IMR-90 (cell line): ENCODE measurements at places on chromosomes 16 and 17.
A peak's percentile ranks its signal among the peaks of the same experiment; 100 is the strongest.

DNA sequence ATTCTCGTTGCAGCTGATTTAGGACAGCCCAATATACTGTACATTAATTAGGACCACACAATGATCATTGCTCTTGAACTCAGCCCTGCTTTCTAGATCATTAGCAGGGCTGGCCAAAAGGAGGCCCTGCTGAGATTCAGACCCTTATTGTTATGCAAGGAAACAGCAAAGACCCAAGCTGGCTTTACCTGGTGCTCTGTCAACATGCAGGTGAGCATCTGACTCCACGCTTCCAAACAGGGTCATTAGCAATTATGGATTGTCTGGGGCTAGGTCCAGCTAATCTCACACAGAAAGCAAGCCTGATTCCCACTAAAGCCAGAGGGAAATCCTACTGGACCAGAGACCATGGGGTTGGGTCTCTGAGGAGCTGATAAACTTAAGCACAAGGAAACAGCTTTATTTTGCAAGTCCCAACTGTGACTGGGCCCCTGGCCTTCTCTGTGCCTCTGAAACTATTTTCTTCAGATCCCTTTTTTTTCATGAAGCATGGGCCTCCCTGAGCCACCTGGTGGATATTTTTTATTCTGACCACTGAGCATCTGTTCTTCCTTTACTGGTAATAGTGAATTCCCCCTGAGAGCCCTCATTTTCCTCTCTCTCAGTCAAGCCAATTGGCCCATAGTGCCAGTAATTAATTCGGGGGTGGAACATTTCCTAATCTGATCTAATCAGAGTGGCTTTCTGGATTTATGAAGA is 236.1 kb downstream of the GRIN2A start:
- DNase-seq: no peak

GRCh38 chr17:2054512-2055291 is at the start of gene HIC1:
TSS of gene HIC1 (plus strand) at chr17:2055103. CDS start at chr17:2056691, 1,588 bp downstream.
- peak; percentile 73 for DNase-seq

- DNase-seq: no peak
These were observed 559.3 kb downstream of the MAF start for GRCh38 chr16:79041206-79041605.

DNA sequence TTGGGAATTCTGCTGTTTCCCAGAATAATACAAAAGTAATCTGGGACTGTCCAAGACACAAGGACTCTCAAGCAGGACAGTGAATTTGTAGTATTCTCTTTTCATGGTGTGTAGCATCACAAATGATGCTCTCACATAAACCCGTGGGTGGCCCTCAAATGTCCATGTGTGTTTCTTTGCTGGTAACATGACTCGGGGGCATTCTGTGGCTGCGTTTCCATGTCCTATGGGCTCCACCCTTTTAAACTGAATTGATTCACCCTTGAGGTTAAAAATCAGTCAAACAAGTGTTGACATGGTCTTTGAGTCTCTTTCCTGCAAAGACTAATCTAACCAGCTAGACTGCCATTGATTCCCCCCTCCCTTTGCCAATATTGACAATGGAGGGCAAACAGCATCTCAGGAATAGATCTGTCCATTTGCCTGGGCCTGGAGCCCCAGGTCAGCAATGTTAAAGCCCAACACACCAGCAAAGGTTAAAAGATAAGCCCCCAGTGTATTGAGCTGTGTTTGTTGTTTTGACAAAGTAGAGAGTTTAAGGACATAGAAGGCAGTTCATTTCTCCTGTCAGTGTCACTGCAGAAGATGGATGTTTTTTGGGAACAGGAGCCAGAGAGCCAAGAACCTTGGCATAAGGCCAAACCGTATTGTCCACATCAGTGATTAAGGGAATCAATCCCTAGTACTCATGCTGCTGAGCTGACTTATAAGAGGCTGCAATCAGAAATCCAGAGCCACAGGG is 117.1 kb upstream of the COX10 start:
- no peak for DNase-seq

DNA sequence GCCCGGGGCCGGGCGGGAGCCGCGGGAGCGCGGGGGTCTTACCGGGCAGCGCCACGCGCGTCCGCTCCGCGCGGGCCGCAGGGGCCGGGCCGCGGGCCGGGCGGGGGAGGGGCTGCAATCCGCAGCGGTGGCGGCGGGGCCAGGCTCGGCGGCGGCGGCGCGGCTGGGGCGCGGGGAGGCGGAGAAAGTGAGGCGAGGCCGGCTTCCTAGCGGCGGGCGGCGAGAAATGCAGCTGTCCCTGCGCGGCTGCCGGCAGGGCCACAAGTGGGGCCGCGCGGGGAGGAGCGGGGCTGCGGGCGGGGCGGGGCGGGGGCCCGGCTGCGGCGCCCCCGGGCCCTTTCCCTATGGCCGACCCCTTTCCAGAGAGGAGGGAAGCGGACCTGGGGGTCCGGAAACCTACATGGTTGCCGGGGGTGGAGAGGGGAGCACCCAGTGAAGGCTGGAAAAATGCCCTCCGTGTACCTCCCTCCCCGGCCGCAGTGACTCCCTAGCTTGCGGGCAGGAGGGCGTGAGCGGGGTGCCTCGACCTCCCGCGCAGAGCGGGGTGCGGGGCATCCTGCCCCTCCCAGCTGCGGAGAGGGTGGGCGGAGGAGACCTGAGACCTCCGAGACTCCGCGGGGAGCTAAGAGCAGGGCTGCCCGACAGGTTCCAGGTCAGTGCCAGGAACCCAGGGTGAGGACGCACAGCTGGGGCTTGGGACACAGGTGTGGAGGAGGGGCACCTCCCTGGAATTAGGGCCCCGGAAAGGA is at the start of gene CUEDC1:
Gene CUEDC1, minus strand, starts transcription at position 230 of the 749 bp plus-strand sequence. CDS start 69,848 bp downstream, outside the sequence.
- DNase-seq: peak; percentile 39

DNA sequence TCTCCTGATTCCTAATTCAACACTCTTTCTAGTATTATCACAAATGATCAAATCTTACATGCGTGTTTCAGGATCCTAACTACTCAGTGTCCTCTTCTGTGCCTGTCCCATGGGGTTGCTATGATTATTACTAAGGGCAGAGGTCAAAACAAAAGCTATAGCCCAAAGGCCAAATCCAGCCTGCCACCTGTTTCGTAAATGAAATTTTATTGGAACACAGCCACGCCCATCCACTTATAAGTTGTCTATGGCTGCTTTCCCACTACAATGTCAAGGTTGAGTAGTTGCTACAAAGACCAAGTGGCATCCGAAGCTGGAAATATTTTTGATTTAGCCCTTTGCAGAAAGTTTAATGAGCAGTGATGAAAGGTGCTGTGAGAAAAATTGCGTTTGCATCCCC is 336.6 kb downstream of the TMEM114 start:
- no peak for DNase-seq

DNA sequence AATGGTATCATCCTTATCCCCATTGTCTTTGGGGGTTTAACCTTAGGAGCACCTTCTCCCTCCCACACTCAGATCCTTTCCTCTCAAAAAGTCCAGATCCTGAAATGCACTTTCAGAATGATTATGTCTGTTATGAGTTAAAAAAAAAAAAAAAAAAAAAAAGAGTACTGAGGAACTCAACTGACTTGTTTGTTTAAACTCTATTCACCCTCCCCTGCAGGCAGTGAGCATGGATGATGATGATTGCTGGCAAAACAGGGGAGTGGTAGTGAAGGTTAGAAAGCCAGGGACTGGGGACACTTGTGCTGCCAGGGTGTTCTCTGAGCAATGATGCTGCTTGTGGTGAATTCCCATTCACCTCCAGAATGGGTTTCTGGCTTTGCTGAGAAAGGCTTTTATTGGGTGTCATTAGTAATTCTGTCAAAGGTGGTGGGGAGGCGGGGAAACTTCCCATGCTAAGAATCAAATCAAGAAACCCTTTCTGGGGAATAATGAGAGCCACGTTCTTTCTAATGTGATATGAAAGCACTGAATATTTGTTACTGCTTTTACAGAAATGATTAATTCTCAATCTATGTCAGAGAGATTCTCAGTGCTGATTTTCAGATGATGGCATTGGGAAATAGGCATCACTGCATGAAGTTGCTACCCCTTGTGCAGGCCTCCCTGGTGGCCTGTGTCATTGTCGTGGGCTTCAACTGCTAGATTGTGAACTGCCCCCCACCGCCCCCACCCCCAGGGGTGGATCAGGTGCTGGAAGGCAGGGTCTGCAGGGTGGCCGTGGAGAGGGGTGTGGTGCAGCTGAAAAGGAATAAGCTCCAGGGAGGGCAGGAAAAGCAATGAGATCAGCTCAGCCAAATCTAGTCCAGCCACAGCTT is 14.1 kb downstream of the CCL4 start:
- DNase-seq: no peak

DNA sequence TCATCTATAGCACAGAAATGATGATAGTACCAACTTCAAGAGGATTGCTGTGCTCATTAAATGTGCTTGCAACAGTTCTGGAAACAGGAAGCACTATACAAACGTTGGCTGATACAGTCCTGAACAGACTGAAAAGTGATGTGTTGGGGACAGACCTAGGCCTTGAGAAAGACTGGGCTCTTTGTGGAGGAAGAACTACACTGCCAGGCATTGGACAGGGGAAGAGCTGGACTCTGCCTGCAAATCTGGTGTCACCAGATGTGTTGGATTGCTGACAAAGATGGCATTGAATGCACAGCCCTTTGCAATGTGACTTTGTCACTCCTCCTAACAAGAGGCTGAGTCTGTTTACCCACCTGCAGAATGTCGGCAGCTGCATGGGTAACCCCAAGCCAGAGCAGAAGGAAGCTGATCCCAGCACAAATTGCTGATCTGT is 12.4 kb upstream of the ST6GALNAC2 start:
- DNase-seq: no peak

DNA sequence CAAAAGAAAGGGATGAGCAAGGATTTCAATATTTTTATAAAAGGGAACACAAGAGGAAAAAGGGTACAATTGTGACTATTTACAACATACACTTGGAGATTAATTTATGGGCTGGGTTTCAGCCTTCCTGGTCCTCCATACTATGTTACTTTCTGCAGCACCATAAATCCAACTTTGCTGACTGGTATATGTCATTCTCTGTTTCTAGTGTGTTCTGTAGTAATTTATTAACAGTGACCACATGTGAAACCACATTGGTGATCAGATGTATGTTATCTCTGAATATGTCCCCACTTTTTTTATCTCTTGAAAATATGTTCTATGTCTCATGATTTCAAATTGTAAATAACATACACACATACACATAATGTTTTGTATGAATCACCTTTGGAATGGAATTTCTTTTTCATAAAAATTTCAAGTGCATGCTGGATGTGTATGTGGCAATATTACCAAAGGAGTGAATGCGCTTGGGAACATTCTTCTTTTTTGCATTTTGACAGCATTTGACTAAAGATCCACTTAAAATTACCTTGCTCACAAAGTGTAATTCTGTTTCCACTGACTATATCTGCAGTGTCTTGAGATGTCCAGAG is 2.9 kb upstream of the LYRM9 start:
- DNase-seq: no peak

- no peak for DNase-seq
These were observed 57.9 kb downstream of the AKAP1 start for GRCh38 chr17:57142925-57143324.
